Amniotic epithelial cell (primary cell): ENCODE measurements at places on chromosomes 4 and X.

- DNase-seq, result peak; percentile 1
Observed at GRCh38 chr4:35125995-35126712, 1118.2 kb downstream of the ARAP2 start.

DNA sequence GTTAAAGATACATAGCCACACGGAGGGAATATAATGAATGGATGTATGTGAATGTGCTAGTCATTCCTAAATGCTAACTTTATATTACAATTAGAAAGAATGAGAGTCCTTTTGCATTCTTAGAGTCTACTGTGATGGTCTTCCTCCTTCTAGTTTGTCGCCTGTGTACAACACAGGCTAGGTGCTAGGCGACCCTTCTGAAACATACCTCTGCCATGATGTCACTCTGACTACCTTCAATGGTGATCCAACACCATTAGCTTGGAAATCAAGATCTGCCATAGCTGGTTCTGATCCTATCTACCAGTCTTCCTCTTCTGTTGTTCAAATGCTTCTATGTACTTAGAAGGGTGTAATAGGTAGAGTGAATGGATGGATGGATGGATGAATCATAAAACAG, 151.2 kb downstream of the MGST2 start:
- DNase-seq, result no peak

- DNase-seq, result no peak
Observed at GRCh38 chrX:431056-431455, 44.3 kb upstream of the PPP2R3B start.

GRCh38 chrX:119753001-119753400, 5.4 kb upstream of the SOWAHD start:
- DNase-seq, result peak; percentile 52

GRCh38 chr4:47213539-47213938, 182.2 kb downstream of the GABRB1 start:
- peak; percentile 60 for DNase-seq

GRCh38 chr4:84403656-84404055, 95.4 kb downstream of the NKX6-1 start:
- peak; percentile 7 for DNase-seq

DNA sequence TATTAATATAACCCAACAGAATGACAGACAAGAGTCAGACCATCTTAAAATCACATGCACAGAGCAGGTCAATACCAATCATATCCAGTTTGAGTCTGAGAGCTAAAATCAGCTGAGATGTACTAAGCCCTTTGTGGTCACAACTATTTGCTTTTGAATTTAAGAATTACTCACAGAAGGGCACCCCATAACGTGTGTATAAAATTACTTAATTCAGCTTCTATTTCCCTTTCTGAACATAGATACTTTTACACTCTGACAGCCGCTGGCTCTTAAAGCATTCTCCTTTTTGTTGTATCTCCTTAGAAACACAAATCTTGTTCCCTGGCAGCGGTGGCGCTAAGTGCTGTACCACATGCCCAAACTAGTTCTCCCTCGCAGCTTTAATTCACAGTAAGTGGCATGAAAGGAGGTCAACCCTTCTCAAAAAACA, 14.8 kb upstream of the PPARGC1A start:
- DNase-seq, result no peak

DNA sequence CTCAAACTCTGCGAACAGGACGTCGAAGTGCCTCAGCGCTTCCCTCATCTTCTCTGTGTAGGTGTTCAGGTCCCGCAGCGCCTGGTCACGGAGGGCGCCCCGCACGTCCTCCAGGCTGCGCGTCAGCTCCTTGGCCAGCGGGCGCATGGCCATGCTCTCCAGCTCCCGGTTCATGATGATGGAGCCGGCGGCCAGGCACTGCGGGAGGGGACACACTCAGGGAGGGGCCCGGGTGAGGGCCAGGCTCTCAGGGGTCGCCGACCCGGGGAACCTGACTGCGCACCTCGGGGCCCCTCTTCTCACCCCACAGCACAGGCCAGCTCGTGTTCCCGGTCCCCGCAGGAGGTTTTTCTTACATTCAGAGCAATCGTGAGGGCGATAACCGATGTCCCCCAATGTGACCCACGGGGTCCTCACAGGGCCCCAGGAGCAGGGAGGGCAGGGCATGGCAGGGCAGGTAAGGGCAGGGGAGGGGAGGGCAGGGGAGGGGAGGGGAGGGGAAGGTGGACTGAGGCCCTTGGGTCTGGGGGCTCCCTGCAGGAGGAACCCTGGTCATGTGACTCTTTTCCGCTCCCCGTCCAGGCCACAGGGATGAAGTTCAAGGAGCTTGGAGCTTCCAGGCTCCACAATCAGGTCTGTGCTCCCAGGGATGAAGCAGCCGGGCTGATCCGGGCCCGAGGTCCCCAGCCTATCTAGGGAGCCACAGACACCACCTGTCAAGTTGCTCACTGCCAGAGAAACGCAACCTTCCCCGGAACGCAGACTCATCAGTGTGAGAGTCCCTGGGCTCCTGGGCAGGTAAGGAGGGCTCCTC, 77.8 kb upstream of the MXD4 start:
- DNase-seq, result no peak

- peak; percentile 50 for DNase-seq
Observed at GRCh38 chr4:46506876-46507275, 116.9 kb upstream of the GABRA2 start.
